ENCODE measurements at places on chromosomes 6 and 20.

- no peak overlapping the region for H3K4me3 ChIP-seq
- H3K36me3 ChIP-seq: no peaks in the 10 kb centered on the region
- no peak for DNase-seq
These were observed 17.4 kb downstream of the SLCO4A1 start for GRCh38 chr20:62659488-62660239.

DNA sequence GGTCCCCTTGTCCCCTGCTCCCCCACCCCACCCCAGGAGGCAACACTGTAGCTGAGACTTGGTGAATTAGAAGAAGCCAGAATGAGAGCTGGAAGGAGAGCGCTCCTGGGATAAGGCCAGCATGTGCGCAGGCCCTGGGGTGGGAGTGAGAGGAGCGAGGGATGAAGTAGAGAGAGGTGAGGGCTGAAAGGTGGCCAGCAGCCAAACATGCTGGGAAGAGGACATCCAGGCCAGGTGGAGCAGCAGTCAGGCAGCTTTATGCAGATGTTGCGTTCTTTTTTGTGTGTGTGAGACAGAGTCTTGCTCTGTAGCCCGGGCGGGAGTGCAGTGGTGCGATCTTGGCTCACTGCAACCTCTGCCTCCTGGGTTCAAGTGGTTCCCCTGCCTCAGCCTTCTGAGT, 2.2 kb upstream of the BPIFB1 start:
- H3K4me3 ChIP-seq: no peak overlapping the region
- H3K4me1 ChIP-seq: peaks cover 24% of the 10 kb centered on the region
- peak; percentile 75 for DNase-seq
- H3K27ac ChIP-seq: no peak overlapping the region

DNA sequence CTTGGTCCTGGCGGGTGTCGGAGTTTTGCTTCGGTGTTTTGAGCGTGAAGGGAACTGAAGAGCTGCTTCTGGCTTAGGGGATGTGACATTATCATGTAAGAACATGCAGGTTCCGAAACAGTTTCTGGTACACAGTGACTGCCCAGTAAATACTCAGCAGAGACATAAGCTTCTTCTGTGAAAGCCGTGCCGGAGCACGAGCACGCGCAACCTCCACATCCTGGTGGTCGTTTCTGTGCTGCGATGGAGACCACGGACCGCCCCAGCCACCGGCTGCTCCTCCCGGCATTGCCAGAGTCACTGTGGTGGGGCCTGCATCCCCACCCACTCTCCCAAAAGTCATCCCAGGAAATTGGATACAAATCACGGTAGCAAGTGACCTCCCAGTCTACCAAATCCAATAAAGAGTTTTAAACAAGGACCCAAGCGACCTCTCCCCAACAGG, 18.7 kb downstream of the KIF25 start:
- no peaks in the 10 kb centered on the region for H3K27me3 ChIP-seq
- no peak overlapping the region for H3K4me3 ChIP-seq

- DNase-seq: no peak
- no peaks in the 10 kb centered on the region for H3K4me1 ChIP-seq
- H3K4me3 ChIP-seq: no peak overlapping the region
These were observed 169.9 kb upstream of the HDDC2 start for GRCh38 chr6:125471667-125472066.

- DNase-seq: no peak
- H3K4me3 ChIP-seq: no peak overlapping the region
- no peaks in the 10 kb centered on the region for H3K27me3 ChIP-seq
- no peak overlapping the region for H3K27ac ChIP-seq
- H3K36me3 ChIP-seq: no peaks in the 10 kb centered on the region
- H3K4me1 ChIP-seq: no peaks in the 10 kb centered on the region
These were observed 62.9 kb downstream of the WDR27 start for GRCh38 chr6:169638915-169639314.

- H3K4me1 ChIP-seq: no peaks in the 10 kb centered on the region
- no peak overlapping the region for H3K4me3 ChIP-seq
- no peak for DNase-seq
- no peaks in the 10 kb centered on the region for H3K27me3 ChIP-seq
- no peaks in the 10 kb centered on the region for H3K36me3 ChIP-seq
These were observed 1352.6 kb upstream of the GJE1 start for GRCh38 chr6:140779991-140780596.

GRCh38 chr20:34713194-34713943, 9.2 kb downstream of the TP53INP2 start:
- H3K4me3 ChIP-seq: no peak overlapping the region
- H3K4me1 ChIP-seq: peaks cover 6% of the 10 kb centered on the region
- DNase-seq: peak; percentile 10
- peak overlapping the region; percentile 12 for H3K27ac ChIP-seq
- no peaks in the 10 kb centered on the region for H3K36me3 ChIP-seq
- no peaks in the 10 kb centered on the region for H3K27me3 ChIP-seq

DNA sequence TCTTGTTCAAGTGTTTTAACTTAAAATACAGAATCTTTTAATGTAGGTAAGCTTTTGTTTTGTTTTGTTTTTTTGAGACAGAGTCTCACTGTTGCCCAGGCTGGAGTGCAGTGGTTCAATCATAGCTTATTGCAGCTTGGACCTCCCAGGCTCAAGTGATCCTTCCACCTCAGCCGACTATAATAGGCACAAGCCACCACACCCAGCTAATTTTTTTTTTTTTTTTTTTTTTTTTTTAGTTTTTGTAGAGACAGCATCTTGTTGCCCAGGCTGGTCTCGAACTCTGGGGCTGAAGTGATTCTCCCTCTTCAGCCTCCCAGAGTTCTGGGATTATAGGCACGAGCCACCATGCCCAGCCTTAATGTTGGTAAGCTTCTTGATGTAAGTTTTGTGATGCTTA, 3.3 kb downstream of the EFHC1 start:
- no peak overlapping the region for H3K4me3 ChIP-seq
- H3K27me3 ChIP-seq: no peaks in the 10 kb centered on the region
- H3K36me3 ChIP-seq: no peaks in the 10 kb centered on the region
- H3K27ac ChIP-seq: no peak overlapping the region
- H3K4me1 ChIP-seq: no peaks in the 10 kb centered on the region

- no peaks in the 10 kb centered on the region for H3K27me3 ChIP-seq
- no peak for DNase-seq
- no peaks in the 10 kb centered on the region for H3K4me1 ChIP-seq
These were observed 139.9 kb downstream of the GRM4 start for GRCh38 chr6:34005901-34006531.

DNA sequence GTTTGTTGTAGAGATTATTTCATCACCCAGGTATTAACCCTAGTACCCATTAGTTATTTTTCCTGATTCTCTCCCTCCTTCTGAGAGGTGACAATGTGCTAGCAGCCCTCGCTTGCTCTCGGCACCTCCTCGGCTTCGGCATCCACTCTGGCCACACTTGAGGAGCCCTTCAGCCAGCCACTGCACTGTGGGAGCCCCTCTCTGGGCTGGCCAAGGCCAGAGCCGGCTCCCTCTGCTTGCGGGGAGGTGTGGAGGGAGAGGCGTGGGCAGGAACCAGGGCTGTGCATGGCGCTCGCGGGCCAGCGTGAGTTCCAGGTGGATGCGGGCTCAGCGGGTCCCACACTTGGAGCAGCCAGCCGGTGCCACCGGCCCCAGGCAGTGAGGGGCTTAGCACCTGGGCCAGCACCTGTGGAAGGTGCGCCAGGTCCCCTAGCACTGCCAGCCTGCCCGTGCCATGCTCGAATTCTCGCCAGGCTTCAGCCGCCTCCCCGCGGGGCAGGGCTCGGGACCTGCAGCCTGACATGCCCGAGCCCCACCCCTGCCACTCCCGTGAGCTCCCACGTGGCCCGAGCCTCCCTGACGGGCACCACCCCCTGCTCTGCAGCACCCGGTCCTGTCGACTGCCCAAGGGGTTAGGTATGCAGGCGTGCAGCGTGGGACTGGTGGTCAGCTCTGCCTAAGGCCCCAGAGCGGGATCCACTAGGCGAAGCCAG, 221.9 kb downstream of the WDR27 start:
- H3K36me3 ChIP-seq: no peaks in the 10 kb centered on the region
- H3K4me1 ChIP-seq: no peaks in the 10 kb centered on the region
- no peaks in the 10 kb centered on the region for H3K27me3 ChIP-seq

DNA sequence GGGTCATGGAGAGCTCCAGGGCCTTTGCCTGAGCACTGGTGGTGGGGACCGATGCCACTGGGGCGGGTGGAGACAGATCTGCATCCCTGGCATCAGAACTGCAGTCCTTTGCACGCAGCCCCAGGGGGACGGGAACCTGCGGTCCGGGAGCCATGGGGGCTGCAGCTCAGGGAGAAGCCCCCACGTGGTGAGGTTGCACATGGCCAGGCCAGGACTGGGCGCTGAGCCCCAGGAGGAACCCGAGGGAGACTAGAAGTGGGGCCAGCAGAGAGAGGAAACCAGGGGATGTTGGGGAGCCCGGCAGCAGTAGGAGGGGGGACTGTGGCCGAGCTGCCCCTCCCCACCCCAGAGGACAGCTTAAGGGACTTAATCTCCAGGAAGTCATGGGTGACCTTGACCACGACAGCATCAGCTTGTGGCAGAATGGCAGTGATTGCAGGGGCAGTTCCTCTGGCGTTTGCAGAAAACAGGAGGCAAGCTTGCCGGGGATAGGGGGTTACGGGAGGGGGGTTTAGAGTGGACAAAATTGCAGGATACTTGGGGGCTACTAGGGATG, 18.0 kb upstream of the LSM14B start:
- no peak overlapping the region for H3K27ac ChIP-seq
- H3K4me3 ChIP-seq: no peak overlapping the region
- H3K4me1 ChIP-seq: no peaks in the 10 kb centered on the region
- no peaks in the 10 kb centered on the region for H3K36me3 ChIP-seq

DNA sequence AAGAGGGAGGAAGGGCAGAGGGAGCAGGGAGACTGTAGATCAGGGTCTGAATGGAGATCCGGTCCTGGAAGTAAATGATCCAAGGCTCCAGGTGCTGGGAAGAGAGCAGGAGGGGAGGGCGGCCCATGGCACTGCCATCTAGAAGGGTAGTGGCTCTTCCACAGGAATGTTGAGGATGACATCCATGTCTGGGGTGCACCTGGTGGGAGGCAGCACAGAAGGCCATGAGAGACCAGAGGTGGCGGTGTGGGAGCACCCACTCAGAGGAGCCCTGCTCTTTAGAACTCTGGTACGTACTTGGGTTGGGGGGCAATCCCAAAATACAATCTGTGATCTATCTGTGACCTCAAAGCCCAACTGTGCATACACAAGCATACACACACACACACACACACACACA, 13.5 kb downstream of the DEFB132 start:
- no peak overlapping the region for H3K27ac ChIP-seq
- DNase-seq: no peak
- no peaks in the 10 kb centered on the region for H3K36me3 ChIP-seq
- H3K27me3 ChIP-seq: no peaks in the 10 kb centered on the region
- no peaks in the 10 kb centered on the region for H3K4me1 ChIP-seq

- no peaks in the 10 kb centered on the region for H3K4me1 ChIP-seq
- no peak overlapping the region for H3K27ac ChIP-seq
- H3K4me3 ChIP-seq: no peak overlapping the region
- no peaks in the 10 kb centered on the region for H3K36me3 ChIP-seq
- H3K27me3 ChIP-seq: no peaks in the 10 kb centered on the region
These were observed 28.5 kb upstream of the CITED2 start for GRCh38 chr6:139402876-139403386.

- H3K27ac ChIP-seq: no peak overlapping the region
- no peak overlapping the region for H3K4me3 ChIP-seq
- H3K27me3 ChIP-seq: no peaks in the 10 kb centered on the region
- no peaks in the 10 kb centered on the region for H3K36me3 ChIP-seq
- DNase-seq: no peak
These were observed 867.3 kb downstream of the KIF16B start for GRCh38 chr20:15705975-15706374.

GRCh38 chr6:15690510-15690909, 27.7 kb upstream of the DTNBP1 start:
- no peaks in the 10 kb centered on the region for H3K4me1 ChIP-seq
- H3K36me3 ChIP-seq: no peaks in the 10 kb centered on the region
- no peaks in the 10 kb centered on the region for H3K27me3 ChIP-seq
- H3K27ac ChIP-seq: no peak overlapping the region

DNA sequence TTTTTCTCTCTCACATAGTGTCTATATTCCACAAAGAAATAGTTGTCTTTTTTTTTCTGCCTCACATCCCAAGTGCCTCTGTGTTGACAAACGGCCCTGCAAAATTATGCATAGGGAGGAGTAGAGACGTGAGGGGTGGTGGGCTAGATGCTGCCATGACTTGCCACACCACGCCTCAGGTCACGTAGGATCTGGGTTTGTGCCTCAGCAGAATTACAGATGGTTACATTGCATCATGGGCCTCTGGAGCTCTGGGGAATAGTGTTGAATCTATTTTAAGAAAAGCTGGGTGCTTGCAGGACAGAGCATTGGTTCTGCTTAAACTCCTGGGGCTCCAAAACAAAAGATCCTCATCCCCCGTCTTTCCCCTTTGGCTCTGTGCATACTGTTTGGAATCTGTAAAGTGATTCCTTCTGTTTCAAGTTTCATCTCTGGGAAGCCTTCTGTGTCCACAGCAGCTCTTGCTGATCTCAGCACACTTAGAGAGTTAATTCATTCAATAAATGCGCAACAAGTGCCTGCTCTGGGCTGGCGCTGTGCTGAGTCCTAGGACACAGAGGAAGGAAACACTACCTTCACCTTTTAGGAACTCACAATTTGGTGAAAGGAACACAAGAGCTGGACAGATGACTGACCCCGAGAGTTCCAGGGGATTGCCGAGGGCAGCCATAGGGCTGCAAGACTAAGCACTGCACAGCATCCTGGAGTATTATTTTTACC, 2.4 kb downstream of the FANCE start:
- H3K27ac ChIP-seq: no peak overlapping the region
- no peak for DNase-seq
- H3K4me3 ChIP-seq: no peak overlapping the region
- H3K27me3 ChIP-seq: no peaks in the 10 kb centered on the region
- H3K36me3 ChIP-seq: no peaks in the 10 kb centered on the region

GRCh38 chr20:47544240-47544639, 42.6 kb downstream of the NCOA3 start:
- peak; percentile 63 for DNase-seq
- no peak overlapping the region for H3K27ac ChIP-seq
- H3K4me1 ChIP-seq: peaks cover 32% of the 10 kb centered on the region
- H3K4me3 ChIP-seq: no peak overlapping the region
- no peaks in the 10 kb centered on the region for H3K36me3 ChIP-seq

DNA sequence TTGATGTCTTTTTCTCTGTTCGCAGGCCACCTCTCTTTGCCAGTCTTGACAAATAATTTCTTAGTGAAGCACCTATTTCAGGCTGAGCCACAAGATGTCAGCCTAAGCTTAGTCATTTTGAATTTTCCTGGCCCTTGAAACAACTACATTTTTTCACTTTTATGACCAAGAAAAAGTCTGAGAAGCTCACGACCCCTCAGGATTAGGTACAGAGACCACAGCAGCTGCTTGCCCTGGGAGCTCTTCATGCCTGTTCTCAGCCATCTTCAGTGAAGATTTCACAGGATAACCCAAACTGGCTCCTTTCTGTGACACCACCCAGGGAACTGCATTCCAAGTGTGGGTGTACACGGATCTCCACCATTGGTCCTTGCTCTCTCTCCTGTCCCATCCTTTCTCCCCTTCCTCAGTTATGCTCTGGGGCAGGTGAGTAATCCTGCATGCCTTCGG, 38.4 kb upstream of the SPTLC3 start:
- H3K4me1 ChIP-seq: no peaks in the 10 kb centered on the region
- H3K27me3 ChIP-seq: no peaks in the 10 kb centered on the region
- no peak overlapping the region for H3K4me3 ChIP-seq
- peak; percentile 32 for DNase-seq
- H3K36me3 ChIP-seq: no peaks in the 10 kb centered on the region

Data from thyroid gland (tissue), 4 donors.